ENCODE measurements at places on chromosomes 7 and 10. TPM values are rescaled to one million over a fixed set of nuclear protein-coding genes. Genes with fewer than 3 reads are reported as not detected.

The NAT16 gene
- not detected for total RNA-seq

The FAM200A gene
- total RNA-seq = 2.3 TPM

The LGI1 gene
- total RNA-seq = not detected

- H3K4me3 ChIP-seq = no peak overlapping the region
- H3K27me3 ChIP-seq = peaks cover 9% of the 10 kb centered on the region
- no peaks in the 10 kb centered on the region for H3K4me1 ChIP-seq
- H3K36me3 ChIP-seq = no peaks in the 10 kb centered on the region
- no peak overlapping the region for H3K27ac ChIP-seq
These were observed 871.1 kb downstream of the LRMDA start for GRCh38 chr10:76302481-76302880.

- no peak overlapping the region for H3K4me3 ChIP-seq
- H3K36me3 ChIP-seq = peaks cover 2% of the 10 kb centered on the region
- no peak overlapping the region for H3K27ac ChIP-seq
- peaks cover 43% of the 10 kb centered on the region for H3K27me3 ChIP-seq
- DNase-seq = no peak
- H3K4me1 ChIP-seq = no peaks in the 10 kb centered on the region
These were observed 19.5 kb upstream of the FAM180A start for GRCh38 chr7:135768064-135768463.

DNA sequence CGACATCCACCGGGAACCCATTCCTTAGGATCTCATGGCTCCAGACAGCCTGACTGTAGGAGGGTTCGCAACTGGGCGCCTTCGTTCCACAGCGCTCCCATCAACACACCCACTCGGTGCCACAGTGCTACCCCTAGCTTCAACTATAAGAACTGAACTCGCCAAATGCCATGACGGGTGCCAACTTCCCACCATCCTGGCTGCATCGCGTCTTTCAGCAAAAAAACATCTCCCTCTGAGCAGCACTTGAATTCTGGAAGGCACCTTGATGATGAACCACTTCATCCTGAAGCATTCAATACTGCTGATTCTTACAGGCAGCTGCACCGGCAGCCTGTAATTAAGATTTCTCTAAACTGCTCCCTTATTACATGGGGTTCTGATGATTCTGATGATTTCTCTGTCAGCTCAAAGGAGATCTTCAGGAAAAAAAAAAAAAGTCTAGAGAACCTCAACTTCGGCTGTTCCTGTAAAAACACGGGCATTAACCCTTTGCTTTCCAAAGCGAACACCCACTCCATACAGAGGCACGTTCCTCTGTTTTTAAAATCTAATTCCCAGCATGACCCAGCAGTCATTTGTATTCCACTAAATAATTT, 1.3 kb downstream of the CYTH3 start:
- peak overlapping the region; percentile 94 for H3K4me3 ChIP-seq
- peaks cover 8% of the 10 kb centered on the region for H3K27me3 ChIP-seq
- H3K4me1 ChIP-seq = peaks cover 34% of the 10 kb centered on the region

GRCh38 chr10:95266674-95267095, 24.1 kb downstream of the PDLIM1 start:
- peaks cover 17% of the 10 kb centered on the region for H3K27me3 ChIP-seq
- no peak for DNase-seq
- peak overlapping the region; percentile 56 for H3K27ac ChIP-seq

- peaks cover 16% of the 10 kb centered on the region for H3K4me1 ChIP-seq
- H3K27me3 ChIP-seq = peaks cover 5% of the 10 kb centered on the region
- no peak overlapping the region for H3K27ac ChIP-seq
- no peak overlapping the region for H3K4me3 ChIP-seq
- no peaks in the 10 kb centered on the region for H3K36me3 ChIP-seq
These were observed 391.1 kb upstream of the NPVF start for GRCh38 chr7:25619381-25619780.

GRCh38 chr10:66006411-66006810, 919.4 kb upstream of the LRRTM3 start:
- no peak for DNase-seq
- no peak overlapping the region for H3K4me3 ChIP-seq
- H3K27me3 ChIP-seq = no peaks in the 10 kb centered on the region
- H3K27ac ChIP-seq = no peak overlapping the region

DNA sequence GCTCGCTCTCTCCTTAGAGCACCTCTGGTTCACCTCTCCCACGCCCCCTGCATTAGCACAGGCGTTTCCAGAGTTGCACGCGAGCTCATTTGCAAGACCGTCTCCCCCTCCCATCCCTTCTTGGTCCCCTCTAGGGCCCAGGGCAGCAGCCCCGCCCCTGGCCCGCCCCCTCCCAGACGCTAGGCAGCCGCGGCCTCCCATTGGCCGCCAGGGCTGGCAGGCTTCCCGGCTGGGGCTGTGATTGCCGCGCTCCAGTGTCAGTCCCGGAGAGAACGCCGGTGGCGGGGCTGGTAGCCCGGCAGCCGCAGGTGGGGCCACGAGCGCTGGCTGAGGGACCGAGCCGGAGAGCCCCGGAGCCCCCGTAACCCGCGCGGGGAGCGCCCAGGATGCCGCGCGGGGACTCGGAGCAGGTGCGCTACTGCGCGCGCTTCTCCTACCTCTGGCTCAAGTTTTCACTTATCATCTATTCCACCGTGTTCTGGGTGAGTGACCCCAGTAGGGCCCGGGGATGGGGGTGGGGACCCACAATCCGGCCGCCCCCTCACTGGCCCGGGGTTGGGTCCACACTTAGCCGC, at the start of gene TSPAN15:
TSPAN15 (plus strand) TSS at position 257 of the 575 bp plus-strand sequence; CDS start at position 387, 130 bp downstream.
- H3K27ac ChIP-seq = peak within 1 kb of the TSS; percentile 82
- H3K36me3 ChIP-seq = peaks cover 2% of the 10 kb centered on the region
- H3K4me3 ChIP-seq = peak within 1 kb of the TSS; percentile 91
- no peaks in the 10 kb centered on the region for H3K27me3 ChIP-seq

GRCh38 chr7:27155816-27156507, 513 bp downstream of the HOXA7 start:
- peaks cover 87% of the 10 kb centered on the region for H3K27me3 ChIP-seq
- peak overlapping the region; percentile 78 for H3K27ac ChIP-seq
- peaks cover 46% of the 10 kb centered on the region for H3K4me1 ChIP-seq
- no peak for DNase-seq

DNA sequence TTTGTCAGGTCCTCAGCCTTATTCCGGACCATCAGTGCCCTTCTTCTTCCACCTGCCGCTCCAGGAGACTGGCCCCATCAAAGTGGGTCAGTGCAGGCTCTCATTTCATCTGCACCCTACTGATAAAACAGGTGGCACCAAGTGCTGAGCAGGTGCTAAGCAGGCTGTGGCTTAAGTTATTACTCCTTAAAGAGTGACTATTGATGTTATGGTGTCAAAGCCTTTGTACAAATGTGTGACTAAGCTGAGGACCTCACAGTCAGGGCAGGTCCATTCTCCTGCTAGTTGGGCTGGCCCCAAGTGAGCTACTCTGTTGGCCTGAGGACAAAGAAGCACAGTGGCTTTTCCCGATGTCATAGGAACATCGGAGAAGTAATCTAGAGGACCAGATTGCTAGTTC, 11.2 kb upstream of the CALD1 start:
- H3K4me3 ChIP-seq = no peak overlapping the region
- DNase-seq = no peak
- H3K36me3 ChIP-seq = peaks cover 4% of the 10 kb centered on the region
- H3K27me3 ChIP-seq = peaks cover 28% of the 10 kb centered on the region
- H3K4me1 ChIP-seq = peaks cover 5% of the 10 kb centered on the region
- no peak overlapping the region for H3K27ac ChIP-seq

GRCh38 chr10:100877461-100877850, 35.3 kb upstream of the SLF2 start:
- H3K27me3 ChIP-seq = peaks cover 53% of the 10 kb centered on the region
- H3K4me3 ChIP-seq = no peak overlapping the region
- no peaks in the 10 kb centered on the region for H3K36me3 ChIP-seq
- no peak for DNase-seq

DNA sequence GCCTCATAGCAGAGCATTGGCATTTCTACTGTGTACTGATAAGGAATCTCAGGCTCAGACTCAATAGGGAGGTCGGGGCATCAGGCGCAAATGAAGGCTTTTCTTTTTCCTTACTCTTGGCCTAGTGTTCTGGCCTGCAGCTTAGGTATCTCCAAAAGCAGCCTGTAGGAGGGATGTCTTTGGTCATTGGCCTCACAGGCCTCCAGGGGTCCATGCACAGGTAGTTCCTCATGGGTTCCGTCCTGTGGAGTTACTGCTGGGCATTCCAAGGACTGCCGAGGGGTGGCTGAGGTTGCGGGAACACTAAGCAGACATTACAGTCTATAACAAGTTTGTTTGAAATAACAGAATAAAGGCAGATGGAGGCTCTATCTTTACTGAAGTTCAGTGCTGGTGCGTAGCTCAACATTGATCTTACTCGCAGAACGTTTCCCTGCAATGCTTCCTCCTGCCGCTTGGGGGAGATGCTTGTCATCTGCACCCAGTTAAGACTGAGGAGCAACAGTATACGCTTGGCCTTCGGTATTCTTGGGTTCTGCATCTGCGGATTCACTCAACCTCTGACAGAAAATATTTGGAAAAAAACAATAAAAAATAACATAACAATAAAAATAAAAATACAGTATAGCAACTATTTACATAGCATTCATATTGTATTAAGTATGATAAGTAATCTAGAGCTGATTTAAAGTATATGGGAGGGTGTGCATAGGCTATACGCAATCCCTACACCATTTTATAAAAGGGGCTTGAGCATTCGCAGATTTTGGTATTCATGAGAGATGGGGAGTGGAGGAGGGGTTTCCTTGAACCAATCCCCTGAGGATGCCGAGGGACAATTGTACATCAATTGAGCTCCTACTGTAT, 58.9 kb downstream of the SH2D4B start:
- H3K27ac ChIP-seq = no peak overlapping the region
- H3K4me3 ChIP-seq = no peak overlapping the region
- no peak for DNase-seq
- peaks cover 2% of the 10 kb centered on the region for H3K4me1 ChIP-seq
- no peaks in the 10 kb centered on the region for H3K27me3 ChIP-seq

DNA sequence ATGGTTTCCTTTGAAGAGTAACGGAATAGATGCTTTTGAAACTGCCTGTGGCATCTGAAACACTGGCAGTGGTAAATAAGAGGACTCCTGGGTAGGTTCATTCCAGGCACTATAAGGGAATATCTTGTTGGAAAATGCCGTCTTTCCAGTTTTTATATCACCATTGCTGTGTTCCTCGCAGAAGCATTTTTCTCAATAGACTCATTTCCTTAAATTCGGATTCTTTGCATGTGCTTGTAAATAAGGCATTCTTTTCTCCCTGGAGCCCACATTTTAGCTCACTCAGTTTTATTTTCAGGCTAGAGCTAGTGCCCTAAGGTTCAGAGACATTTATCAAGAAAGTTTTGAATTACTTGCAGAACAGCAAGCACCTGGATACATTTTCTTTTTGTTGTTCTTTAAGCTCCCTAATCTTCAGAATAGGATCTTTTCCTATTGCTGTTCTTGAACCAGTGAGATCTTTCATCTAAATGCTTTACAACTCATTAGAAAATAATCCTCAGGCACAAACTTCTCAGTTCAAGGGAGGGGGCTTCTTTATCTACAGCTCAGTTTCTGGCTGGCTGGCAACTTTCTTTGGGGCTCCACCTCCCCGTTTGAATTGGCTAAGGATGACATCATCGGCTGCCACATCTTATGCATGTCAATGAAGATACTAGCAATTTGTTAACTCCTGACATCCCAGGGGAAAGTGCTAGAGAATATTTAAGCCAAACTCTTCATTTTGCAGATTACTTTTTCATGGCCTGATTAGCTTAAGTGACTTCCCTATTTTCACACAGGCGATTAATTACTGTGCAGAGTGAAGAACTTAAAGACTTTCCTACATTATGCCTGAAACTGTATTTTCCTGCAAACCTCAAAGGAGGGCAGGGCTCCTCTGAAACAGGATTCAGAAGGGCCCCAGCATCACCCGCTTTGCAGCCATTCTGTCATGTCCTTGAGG, 133.7 kb upstream of the RSU1 start:
- DNase-seq = no peak
- H3K4me1 ChIP-seq = peaks cover 5% of the 10 kb centered on the region
- H3K4me3 ChIP-seq = no peak overlapping the region
- no peaks in the 10 kb centered on the region for H3K27me3 ChIP-seq

DNA sequence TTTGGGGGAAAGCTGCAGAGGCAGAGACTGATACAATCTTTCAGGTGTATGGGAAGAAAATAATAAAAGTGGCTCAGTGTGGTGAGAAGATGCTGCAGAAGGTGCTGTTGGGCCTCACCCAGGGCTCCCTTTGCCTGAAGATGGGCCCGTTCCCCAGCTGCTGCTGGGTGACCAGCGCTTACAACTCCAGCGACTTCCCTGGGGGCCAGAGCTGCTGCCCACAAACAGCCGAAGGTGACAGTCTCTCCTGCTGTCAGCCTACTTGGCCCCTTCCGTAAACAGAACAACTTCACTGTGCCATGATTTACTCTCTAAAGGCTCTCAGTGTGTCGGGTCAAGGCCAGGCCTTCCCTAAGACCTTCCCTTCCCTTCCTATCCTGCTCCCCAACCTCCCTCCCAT, 93.6 kb upstream of the PCBD1 start:
- peaks cover 12% of the 10 kb centered on the region for H3K4me1 ChIP-seq
- peaks cover 9% of the 10 kb centered on the region for H3K27me3 ChIP-seq
- DNase-seq = no peak
- H3K36me3 ChIP-seq = no peaks in the 10 kb centered on the region
- H3K27ac ChIP-seq = peak overlapping the region; percentile 59
